ENCODE measurements at places on chromosomes 5 and 9.

DNA sequence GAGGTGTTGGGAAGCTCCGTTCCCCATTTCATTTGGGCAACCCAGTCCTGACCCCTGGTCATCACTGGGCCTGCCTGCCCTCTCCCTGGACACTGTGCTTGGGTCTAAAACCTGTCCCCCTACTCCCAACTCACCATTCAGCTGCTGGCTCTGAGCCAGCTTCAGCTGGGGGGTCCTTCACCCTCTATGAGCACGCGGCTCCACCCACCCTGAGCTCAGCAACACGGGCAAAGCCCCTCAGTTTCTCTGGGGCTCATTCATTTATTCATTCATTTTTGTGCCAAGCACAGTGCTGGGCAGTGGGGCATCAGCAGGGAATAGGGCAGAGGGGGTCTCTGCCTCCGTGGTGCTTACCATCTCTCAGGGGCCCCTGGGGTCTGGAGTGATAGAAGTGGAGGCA is 199.8 kb upstream of the MVB12B start:
- DNase-seq = no peak

GRCh38 chr5:154315196-154315595 is 124.7 kb downstream of the GALNT10 start:
- DNase-seq = no peak

DNA sequence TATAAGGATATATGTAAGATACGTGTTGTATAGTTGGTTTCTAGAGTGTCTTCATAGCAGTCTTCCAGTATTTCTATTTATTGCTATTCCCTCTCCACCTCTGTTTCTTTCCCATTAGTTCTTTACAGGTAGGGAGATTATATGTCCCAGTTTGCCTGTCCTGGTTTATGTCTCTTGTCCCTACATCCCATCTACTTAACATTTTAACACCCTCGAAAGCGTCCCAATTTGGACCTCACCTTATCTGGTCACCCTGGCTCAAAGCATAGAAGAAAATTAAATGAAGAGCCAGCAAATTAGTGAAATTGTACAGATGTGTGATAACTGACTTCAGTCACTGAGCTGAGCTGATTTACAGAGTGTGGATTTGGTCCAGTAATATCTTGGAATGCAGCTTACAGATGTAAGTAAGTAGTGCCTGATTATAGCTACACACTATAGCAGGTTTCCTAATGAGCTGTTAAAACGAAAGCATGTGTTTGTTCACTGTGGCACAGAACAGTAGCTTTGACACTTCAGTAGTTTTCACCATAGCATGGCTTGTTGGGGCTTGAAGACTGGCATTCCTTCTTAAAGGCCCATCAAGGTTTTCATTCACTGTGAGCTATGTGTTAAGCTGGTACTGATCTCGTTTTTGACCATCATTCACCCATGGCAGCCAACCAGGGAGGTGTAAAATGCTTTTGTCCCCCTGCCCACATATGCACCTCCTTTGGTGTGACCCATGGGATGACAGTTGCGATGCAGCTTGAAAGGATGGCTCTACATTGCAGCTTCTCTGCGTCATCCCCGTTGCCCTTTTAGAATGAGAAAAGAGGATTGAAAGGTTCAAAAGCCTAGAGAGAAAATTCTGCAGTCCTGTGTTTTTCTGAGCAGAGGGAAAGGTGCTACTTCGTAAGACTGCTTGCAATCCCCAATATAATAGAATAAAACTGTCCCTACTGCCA is 192.1 kb upstream of the DMRT1 start:
- DNase-seq = no peak

DNA sequence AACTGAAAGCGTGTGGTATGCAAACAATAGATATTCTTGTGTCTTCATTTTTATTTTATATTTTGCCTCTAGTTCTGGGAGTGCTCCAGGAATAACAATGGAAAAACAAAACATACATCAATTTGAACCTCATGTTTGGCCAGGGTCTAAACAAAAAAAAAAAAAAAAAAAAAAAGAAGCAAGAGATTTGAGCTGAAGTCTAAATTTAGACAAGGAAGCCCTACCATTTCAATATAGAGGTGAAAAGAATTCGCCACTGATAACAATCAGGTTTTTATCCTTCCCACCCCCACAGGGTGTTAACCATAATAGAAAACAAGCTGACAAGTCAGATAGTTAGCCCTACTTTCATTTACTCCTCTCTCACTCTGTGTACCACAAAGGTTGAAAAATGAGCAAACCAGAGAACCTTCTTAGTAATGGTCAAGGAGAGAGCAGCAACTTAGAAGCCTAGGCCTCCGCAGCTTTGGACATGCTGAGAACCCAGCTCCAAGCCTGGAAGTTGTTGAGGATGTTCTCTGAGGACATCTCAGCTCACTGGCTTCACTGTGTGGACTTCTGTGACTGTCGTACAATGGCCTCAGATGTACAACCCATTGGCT is 118.2 kb upstream of the HMHB1 start:
- DNase-seq = no peak

DNA sequence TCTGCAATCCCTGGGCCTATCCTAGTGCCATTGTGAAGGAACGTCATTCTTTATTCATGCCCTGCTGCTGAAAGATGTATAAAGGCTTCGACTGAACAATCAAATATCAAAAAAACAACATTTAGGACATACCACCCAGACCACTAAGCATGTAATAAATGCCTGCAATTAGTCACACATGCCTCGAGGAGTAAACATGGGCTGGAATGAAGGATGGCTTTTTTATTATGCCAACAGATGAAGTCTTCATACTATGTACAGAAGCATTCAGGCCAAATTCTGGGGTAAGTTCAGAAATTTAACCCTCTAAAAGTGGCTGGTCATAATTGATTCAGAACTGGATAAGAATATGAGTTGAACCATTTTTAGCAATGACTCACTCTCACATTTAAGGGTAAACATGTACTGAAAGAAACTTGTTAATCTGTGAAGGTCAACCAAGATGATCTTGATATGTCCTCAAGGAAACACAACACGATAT is 38.1 kb downstream of the FAM240B start:
- no peak for DNase-seq

DNA sequence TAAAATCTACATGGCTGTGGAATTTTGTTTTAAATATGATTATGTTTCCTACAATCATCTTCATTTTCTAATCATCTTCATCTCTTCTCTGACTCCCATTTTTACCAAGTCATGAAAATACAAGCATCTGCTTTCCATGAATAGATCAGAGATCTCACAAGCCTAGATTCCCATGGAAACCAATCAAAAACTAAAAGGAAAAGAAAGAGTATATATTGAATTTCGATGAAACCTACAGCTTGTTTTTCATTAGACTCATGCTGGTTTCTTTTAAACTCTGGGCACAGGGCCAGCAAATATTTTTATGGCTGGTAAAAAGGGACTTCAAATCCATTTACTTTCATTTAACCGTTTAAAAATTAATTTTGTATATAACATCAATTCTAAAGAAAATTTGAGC is 51.2 kb downstream of the INVS start:
- no peak for DNase-seq

- DNase-seq = no peak
Measured at GRCh38 chr9:135551456-135551855, 5.5 kb downstream of the OBP2A start.

DNA sequence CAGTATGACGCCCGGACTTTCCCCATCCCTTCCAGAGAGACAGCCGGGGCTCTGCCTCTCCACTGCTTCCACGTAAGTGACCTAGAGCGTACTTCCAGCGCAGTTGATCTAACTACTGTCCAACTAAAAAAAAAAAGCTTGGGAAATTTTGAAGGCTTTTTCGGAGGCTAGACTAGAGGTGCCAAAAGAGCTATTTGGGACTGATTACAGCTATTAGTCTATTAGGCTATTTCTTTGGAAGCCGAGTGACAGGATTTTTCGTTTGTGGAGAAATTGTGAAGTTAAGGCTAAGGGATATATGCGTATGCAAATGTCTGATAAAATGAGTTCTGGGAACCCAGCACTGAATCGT is 1.5 kb downstream of the CCNO start:
- DNase-seq = no peak

GRCh38 chr5:154519359-154519758 is 41.3 kb upstream of the HAND1 start:
- no peak for DNase-seq

Measured in stimulated activated CD4-positive, alpha-beta T cell treated with anti-CD3 and anti-CD28 coated beads, Interleukin-2, amount 100 ng/mL, for 24 hours (primary cell).